ENCODE measurements at places on chromosomes 11 and 22.
A peak's percentile ranks its signal among the peaks of the same experiment; 100 is the strongest.

DNA sequence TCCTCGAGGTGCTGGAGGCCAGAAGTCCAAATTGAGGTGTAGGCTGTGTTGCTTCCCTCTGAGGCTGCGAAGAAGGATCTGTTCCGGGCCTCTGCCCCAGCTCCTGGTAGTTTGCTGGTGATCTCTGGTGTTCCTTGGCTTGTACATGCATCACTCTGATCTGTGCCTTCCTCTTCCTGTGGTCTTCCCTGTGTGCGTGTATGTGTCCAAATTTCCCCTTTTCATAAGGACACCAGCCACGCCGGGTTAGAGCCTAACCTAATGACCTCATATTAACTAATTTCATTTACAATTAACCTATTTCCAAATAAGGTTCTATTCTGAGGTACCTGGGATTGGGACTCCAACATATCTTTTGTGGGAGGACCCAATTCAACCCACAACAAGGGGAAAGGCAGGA, 21.5 kb downstream of the RIBC2 start:
- DNase-seq = no peak

DNA sequence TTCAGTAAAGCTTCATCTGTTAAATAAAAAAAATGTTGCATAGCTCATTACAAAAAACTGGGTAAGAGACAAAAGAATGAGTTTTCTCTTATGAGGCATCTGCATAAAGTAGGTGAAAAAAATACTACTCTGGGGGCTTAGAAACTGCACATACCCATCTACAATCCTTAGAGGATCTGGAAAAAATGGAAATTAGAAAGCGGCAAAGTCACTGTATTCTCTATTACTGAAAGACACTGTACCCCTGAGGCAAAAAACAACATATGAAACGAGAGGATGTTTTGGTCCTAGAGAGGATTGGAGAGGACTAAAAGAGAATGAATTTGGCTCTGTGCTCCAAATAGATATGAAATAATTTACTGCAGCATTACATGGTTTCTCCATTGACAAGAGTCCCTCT, 206.7 kb upstream of the PITPNB start:
- DNase-seq = no peak

- no peak for DNase-seq
Observed at GRCh38 chr22:43880541-43880991, 11.2 kb downstream of the PNPLA5 start.

DNA sequence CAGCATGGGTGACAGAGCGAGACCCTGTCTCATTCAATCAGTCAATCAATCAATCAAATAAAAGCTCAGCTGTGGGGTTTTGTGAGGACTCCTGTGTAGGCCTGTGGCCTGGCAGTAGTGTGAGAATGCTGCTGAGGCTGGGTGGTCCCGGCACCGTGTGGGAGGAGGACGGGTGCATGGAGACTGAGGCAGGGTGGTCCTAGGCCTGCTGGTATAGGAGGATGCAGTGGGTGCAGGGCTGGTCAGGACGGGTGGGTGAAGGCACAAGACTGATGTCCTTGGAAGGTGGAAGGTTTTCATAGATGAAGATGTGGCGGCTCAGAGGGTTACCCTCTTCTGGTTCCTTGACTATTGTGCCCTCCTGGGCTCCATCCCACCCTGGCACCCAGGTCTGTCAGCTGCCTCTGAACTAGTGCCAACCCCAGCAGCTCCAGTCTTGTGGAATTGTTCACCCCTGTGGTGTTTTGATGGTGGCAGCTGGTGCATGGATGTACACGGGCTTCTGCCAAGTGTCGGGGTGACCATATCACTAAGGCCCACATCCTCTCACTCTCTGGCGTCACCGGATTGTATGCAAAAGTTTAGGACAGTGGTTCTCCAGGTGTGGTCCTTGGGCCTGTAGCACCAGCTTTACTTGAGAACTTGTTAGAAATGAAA, 23.7 kb downstream of the TANGO2 start:
- no peak for DNase-seq

DNA sequence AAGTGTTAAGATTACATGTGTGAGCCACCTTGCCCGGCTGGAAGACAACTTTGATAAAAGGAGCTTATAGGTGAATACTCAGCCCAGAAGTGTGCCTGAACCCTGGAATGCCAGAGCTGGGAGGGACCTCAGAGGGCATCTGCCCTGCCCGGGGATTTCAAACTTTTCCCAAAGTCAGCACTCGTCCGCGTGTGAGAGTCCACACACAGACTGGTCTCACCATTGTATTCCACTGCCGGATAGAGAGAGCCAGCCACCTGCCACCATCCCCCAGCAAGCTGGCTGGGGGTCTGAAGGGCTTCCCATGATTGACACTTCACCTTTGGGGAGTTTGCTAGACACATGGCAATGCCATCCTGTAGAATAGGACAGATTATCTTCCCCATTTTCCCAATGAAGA, 49.2 kb downstream of the APOL3 start:
- no peak for DNase-seq

- DNase-seq = no peak
Observed at GRCh38 chr22:23697031-23697970, 6.5 kb downstream of the RGL4 start.

- DNase-seq = no peak
Observed at GRCh38 chr22:42134100-42135020, 3.8 kb upstream of the CYP2D6 start.

DNA sequence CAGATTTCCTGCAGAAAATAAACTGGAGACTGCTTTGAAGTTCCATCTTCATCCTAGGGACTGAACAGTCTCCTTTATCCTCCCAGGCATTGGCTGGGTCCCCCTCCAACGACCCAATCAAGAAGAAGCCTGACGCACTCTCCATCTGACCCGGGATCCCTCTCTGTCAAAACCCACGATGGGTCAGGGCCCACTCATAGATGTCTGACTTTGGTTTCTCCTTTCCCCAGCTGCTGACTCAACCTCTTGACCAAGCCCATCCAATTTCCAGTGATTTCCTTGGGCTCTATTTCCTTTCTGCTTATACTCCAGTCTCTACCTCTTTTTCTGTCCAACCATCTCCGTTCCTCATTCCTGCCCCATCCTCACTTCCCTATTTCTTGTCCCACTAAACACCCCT, 189.7 kb downstream of the MIAT start:
- DNase-seq = no peak

- DNase-seq = no peak
Observed at GRCh38 chr11:133366147-133366546, 166.2 kb downstream of the OPCML start.

GRCh38 chr11:73184953-73185671, 33.0 kb upstream of the P2RY2 start:
- peak; percentile 23 for DNase-seq
